Stomach (tissue), 19 donors: ENCODE measurements at places on chromosomes 7 and 10. TPM values are rescaled to one million over a fixed set of nuclear protein-coding genes. Genes with fewer than 3 reads are reported as not detected.

The HHEX gene
- total RNA-seq, result 4.3 TPM

The ZNF117 gene
- 15.6 TPM for total RNA-seq

The PRKCQ gene
- 0.58 TPM for total RNA-seq

The PTN gene
- total RNA-seq, result 47.4 TPM

The SHOC2 gene
- 48.0 TPM for total RNA-seq

The COPS6 gene
- 34.2 TPM for total RNA-seq

The ARL5B gene
- total RNA-seq, result 3.8 TPM

The NUTM2D gene
- 1.7 TPM for total RNA-seq

The TACR2 gene
- total RNA-seq, result 14.3 TPM

The NANOS1 gene
- total RNA-seq, result 5.1 TPM

The MACC1 gene
- 41.7 TPM for total RNA-seq

The TRIM50 gene
- 69.4 TPM for total RNA-seq

The FKBP6 gene
- total RNA-seq, result not detected

The TWNK gene
- total RNA-seq, result 9.0 TPM

The SLC16A12 gene
- not detected for total RNA-seq

The TDRD1 gene
- 0.92 TPM for total RNA-seq

The SEC31B gene
- total RNA-seq, result 47.4 TPM

The CDC14C gene
- total RNA-seq, result not detected
